ENCODE measurements at places on chromosomes 16 and 17. TPM values are rescaled to one million over a fixed set of nuclear protein-coding genes. Genes with fewer than 3 reads are reported as not detected.
A peak's percentile ranks its signal among the peaks of the same experiment; 100 is the strongest.

NT5C3B gene
- total RNA-seq, result 86.8 TPM

DNA sequence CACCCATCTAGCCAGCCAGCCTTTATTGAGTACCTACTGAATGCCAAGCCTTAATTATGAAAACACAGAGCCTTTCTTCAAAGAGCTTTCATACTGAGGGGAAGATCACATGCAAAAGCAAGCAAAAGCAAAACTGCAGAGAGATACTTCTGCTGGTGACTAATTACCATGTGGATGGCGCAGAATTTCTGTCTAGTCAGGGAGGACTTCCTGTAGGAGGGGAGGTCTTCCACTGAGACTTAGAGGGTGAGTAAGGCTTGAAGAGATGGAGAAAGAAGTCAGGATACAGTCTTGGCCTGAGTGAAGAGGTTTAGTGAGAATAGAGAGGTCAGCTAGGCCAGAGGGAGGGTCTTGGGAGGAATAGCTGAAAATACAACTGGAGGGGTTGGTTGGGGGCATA, 53.9 kb upstream of the CCL2 start:
- no peak for DNase-seq

DNA sequence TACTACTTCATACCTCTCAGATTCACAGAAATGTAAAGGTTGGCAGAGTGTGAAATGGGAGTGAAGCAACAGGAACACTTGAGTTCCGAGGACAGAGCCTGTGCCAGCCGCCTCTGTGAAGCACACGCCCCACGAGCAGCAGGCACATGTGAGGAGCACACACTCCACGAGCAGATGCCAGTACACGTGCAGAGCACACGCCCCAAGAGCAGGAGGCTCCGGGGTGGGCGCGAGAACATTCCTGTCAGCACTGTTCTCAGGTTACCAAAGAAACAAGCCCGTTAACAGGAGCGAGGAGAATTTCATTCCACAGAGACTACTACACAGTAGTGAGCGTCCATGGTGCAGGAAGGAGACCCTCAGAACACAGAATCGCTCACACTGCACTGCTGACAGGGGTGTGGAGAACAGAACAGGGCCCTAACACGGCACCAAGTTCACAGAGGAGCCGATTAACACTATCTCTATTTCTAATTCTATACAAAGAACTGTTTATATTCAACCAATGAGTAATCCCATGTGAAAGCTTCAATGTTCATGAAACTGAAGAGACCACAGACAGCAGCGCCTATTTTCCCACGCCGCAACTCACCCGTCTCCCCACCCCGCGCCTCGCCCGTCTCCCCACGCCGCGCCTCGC, 40.1 kb downstream of the KLHDC4 start:
- DNase-seq, result no peak

- DNase-seq, result no peak
These were observed 3.3 kb downstream of the FOXF1 start for GRCh38 chr16:86513471-86514277.

DNA sequence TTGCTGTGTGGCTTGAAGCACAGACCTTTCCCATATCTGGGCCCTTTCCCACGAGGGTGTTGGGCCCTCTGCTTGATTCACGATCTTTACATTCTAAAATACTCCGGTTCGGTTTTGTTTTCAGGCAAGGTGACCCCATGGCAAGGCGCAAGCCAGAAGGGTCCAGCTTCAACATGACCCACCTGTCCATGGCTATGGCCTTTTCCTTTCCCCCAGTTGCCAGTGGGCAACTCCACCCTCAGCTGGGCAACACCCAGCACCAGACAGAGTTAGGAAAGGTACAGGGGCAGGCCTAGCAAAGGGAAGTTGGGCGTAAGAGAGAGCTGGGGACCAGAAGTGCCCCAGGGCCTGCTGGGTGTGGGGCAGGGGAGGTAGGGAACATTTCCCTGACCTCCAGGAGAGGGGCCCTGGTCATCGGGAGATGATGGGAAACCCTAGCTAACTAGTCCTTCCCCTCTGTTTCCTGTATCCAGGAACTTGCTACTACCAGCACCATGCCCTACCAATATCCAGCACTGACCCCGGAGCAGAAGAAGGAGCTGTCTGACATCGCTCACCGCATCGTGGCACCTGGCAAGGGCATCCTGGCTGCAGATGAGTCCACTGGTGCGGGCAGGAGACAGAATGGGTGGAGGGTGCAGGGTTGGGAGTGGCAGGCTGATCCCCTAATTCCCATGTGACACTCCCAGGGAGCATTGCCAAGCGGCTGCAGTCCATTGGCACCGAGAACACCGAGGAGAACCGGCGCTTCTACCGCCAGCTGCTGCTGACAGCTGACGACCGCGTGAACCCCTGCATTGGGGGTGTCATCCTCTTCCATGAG, 1.4 kb downstream of the ALDOA start:
- no peak for DNase-seq

PRSS33 gene
- 0.10 TPM for total RNA-seq

DNA sequence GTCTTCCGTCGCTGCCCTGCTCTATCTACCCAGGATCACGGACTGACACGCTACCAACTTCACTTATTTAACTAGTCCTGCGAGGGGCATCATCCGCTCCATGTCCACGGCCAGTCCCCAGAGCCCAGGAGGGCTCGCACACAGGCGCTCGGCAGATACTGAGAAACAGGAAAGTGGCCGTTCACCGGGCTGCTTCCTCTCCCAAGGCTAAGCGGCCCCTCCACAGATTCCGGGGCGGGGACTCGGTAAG, 388 bp downstream of the OXLD1 start:
- no peak for DNase-seq

DNA sequence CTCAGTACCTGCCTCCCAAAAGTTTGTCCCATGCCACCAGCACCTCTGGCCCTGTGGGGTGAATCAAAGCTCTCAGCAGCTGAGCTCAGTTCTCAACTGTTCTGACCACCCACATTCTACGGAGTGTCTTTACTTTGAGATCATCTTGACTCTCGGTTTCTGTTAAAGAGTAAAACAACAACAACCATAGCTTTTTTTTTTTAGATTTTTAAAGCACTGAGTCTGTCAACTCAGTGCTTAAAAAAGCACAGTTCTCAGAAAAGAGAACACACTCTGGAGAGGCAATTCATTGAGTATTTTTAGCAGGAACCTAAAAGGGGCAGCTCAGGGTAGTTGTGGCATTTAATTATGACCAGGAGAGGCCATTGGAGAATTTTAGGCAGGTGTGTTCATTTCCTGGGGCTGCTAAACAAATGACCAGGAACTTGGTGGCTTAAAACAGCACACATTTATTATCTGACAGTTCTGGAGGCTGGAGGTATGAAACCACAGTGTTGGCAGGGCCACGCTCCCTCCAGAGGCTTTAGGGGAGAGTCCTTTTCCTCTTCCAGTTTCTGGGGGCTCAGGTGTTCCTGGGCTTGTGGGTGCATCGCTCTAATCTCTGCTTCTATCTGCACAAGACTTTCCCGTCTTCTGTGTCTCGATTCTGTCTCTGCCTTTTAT, 6.7 kb upstream of the WFIKKN2 start:
- no peak for DNase-seq

SULT1A3 gene
- 4.0 TPM for total RNA-seq

USP43 gene
- total RNA-seq, result 0.56 TPM

SLC47A1 gene
- total RNA-seq, result 2.2 TPM

DNA sequence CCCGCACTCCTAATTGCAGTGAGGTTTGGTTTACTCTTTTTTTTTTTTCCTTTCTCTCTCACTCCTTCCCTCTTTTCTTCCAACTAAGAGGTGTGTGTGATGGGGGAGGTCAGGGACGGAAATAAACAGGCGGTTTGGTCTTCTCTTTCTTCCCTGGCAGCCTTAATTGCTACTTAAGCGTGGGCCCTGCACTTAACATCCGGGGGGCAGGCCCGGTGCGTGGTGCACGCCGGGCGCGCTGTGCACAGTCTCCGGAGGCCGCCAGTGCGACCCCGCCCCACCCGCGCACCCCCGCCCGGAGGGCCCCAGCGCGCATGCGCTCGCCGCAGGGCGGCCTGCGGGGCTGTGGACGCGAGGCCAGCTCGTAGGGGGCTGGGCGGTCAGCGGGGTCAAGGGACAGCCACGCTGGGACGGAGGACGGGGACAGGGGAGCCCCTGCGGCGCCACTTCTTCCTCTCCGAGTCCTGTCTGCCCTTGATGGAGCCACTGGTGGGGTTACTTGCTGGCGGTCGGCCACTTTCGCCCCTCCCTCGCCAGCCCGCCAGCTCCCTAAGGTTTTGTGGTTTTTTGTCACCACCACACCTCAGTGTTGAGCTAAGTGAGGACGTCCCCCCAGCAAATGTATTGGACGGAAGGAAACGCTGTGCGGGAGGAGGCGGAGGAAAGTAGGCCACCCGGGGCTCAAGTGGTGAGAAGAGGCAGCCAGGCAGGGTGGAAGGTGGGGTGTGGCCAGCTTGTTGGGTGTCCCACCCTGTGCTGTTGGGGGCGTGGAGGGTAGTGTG, 120.9 kb downstream of the MRM1 start:
- peak; percentile 72 for DNase-seq

TRIM72 gene
- not detected for total RNA-seq

DNA sequence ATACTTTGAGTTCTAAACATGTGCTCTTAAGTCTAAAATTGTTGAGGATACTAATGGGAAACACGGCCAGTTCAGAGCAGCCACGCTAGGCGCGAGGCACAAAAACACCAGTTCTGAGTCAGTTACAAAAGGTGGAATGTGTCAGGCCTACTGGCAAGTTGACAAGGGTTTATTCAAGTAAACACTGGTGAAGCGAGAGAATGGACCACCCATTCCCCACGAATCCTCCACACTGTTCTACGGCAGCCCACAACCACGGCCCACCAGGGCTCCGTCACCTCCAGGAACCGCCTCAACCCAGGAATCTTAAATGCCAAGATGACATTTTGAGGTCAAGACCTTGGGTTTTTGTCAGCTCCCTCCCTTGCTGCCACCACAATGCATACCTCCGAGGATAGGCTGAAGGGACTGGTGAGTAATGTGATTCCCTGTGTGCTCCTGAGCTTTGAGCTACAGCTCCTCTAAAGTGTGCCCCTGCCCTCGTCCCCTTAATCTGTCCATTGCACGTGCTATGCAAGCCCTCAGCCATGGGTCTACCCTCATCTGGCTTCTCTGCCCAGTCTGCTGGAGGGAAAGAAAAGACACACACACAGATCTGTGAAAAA, 28.5 kb upstream of the TRAP1 start:
- no peak for DNase-seq

DNA sequence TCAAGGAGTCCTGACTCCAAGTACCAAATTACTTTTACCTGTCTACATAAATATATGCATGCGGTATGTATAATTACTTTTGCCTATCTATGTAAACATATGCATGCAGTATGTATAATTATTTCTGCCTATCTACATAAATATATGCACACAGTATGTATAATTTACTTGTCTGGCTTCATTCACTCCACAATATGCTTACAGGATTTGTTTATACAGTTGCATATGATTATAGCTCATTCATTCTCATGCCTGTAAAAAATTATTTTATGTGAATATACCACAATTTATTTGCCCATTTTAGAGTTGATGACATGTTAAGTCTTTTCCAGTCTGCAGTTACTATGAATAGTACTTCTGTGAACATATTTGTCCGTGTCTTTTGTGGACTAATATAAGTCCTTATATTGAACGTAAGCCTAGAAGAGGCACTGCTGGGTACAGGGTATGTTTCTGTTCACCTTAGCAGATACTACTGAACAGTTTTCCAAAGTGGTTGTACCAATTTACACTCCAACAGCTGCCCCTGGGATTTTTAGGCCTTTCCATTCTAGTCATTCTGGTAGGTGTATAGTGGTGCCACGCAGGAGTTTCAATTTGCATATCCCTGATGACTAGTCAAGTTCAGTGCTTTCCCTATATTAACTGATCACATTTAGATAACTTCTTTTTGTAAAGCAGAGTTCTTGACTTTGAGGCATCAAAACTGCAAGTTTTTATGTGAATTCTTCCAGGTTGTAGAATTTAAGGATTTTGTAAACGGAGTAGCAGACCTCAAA, 47.0 kb downstream of the MARVELD3 start:
- DNase-seq, result no peak

DNA sequence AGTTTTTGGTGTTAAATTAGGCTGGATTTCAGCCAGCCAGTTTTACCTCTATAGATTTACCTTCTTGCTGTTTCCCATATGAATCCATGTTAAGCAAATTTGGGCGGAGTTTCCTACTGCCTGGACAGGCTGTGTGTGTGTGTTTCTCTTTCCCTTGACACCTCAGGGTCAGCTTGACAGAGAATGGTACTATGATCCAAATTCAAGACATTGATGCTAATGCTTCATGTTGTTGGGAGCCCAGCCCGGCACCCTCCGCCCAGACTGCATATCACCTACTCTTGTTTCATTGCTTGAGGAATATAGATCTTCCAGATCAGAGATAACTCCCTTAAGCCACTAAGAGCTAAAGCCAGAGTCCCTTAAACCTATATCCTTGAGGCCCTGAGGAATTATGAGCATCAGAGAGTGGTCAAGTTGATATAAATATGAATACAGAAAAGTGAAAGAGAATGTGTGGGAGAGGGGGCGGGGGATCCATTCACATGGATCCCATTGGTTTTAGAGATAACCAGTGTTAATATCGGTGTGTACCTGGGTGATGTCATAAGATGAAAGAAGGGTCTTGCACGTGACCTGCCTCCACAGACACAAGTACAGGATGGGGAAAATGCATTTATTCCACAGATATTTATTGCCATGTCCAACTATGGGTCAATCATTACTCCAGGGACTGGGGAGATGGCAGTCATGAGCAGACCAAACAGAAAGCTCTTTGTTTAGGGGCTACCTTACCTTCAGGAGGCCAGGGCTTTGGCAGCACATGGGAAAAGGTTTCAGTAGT, 69.7 kb downstream of the WIPI1 start:
- no peak for DNase-seq

HSDL1 gene
- 44.7 TPM for total RNA-seq

GRCh38 chr17:78653382-78653781, 76.2 kb upstream of the DNAH17 start:
- DNase-seq, result no peak

DPEP3 gene
- total RNA-seq, result not detected

ITGAX gene
- total RNA-seq, result 1.8 TPM

DNA sequence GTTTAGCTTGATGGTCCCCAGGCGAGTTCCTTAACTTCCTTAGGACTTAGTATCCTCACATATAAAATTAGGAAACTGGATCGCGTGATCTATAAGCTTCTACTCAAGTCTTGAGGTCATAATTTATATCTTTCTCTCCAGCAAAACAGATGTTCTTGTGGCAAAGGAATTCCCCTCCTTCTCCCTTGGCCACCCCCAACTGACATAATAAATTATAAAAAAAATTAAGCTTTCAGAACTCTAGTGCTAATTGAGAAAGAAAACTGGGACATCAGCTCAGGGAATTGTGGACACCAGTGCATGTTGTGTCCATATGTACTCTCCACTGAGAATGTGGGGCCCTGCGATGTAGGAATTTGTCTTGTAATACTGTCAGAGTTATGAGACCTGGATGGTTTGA, 13.5 kb downstream of the GNAO1 start:
- no peak for DNase-seq

ZNF200 gene
- 11.5 TPM for total RNA-seq

ADAT1 gene
- total RNA-seq, result 81.1 TPM

Data from H4 (cell line).